Activated naive CD8-positive, alpha-beta T cell treated with anti-CD3 and anti-CD28 coated beads, Interleukin-2, amount 50 U/mL, for 24 hours (primary cell): ENCODE measurements at places on chromosomes 5 and 9.
A peak's percentile ranks its signal among the peaks of the same experiment; 100 is the strongest.

GRCh38 chr5:66967826-66968262 lies 228.8 kb downstream of the CD180 start:
- DNase-seq, result no peak

- no peak for DNase-seq
Observed at GRCh38 chr9:99745085-99745484, 76.6 kb upstream of the NR4A3 start.

DNA sequence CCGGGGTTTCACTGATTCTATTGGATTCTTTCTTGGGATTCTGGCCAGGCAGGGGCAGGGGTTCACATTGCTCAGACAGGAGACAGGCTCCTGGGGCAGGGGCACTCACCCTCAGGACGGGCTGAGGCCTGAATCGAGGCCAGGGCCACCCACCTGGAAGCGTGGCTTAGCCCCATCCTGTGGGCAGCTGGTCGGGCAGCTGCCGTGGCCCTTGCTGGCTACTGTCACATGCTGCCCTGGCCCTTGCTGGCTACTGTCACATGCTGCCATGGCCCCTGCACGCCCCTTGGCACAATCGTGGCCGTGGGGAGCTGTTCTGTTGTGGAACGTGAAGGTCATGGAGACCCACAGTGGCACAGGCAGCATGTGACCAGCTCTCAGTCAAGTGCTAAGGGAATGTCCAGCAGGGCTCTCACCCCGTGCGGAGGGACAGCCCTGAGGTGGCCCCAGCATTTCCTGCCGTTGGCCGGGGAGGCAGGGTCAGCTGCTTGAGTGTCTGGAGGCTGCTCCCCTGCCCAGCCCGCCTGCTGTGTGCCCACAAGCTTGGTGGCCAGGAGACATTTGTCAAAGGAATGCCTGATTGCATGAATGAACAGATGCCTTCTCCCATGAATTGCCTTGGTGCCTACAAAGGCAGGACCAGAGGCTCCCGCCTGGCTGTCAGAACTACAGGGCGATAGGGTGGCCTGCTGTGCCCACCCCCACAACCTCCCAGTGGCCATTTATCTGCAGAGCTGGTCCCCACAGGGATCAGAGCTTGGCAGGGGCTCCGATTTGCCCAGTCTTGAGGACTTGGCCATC lies 16.9 kb upstream of the TMEM250 start:
- DNase-seq, result no peak

DNA sequence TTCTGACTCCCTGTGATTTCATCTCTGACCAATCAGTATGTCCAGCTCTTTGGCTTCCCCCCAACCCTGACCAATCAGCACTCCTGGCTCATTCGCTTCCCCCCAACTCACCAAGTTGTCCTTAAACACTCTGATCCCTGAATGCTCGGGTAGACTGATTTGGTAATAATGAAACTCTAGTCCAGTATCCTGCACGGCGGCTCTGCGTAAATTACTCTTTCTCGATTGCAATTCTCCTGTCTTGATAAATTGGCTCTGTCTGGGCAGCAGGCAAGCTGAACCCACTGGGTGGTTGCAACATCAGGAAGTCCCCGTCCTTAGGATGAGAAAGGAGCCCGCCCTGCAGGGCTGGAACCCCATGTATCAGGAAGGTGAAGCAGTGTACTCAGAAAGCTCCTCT lies 10.4 kb downstream of the FCN2 start:
- no peak for DNase-seq

DNA sequence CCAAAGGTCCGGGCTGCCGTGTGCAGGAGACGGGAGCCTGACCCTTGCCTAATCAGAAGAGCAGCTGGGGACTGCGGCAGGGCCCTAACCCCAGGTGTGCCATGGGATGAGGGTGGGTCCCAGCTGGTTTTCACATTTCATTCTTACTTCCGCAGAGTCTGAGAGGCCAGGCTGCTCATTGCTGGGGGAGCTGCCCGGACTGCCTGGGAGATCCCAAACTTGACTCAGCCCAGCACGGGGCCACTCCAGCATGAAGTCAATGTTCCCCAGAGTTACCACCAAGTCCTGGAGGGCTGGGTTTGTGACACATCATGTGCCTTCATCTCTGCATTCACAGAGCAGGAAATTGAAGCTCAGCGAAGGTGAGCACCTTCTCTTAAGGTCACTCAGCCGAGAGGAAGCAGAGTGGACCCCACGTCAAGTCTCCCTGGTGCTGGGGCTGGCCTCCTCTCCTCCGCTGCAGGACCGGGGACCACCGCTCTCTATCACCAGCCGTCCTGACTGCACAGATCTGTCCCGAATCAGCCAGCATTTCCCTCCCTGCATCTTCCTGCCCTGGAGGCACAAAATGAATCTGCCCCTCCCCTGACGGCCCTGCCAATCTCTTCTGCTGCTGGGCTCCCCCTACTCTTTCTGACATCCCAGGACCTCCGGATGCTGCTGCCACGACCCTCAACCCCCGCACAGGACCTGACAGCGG lies 54.6 kb upstream of the PHYKPL start:
- no peak for DNase-seq

- no peak for DNase-seq
Observed at GRCh38 chr5:142671266-142671665, 14.6 kb downstream of the FGF1 start.

GRCh38 chr9:81474792-81475191 lies 214.6 kb downstream of the TLE1 start:
- DNase-seq, result no peak

- no peak for DNase-seq
Observed at GRCh38 chr5:5387192-5387591, 35.3 kb upstream of the ICE1 start.

- DNase-seq, result no peak
Observed at GRCh38 chr5:175640106-175640775, 17.6 kb upstream of the HRH2 start.

DNA sequence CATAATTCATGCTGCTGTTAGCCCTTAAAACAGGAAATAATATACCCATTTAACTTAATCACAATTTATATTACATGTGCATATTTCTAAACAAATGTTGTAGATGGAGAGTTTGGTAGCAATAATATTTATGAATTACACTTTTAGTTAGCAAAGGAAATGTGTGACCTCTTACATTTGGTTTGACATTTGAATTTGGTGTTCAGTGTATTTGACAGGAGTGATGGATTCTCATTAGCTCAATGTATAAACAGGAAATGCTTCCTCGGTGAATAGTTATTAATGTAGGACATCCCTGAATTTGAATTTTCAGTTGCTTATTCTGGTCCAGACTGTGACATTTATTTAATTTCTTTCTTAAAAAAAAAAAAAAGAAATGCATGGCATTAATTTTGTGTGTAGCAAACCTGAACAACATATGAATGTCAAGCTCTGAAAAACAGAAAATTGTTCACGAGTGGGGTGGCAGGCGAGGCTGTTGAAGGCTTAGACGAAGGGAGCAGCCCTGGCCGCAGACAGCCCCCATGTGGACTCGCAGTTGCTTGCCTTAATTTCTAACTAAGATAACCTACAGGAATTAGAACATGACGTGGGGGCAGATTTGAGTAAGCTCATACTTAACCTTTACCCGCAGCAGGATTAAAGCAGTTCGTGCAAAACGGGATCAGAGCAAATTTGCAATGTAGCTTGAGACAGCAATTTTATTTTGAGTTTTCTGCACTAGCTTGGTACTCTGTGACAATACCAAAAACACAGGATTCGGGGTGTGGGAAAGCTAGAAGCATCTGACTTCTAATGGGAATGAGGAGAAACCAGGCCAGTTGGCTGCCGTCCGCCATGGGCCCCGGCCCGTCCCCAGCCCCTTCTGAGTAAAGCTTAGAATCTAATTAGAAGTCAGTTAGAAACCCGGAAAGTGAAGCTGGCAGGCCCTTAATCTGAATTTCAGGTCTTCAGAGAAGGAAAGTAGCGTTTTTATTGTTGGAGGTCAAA lies 134.3 kb downstream of the MACROH2A1 start:
- DNase-seq, result no peak

- no peak for DNase-seq
Observed at GRCh38 chr9:133950192-133950591, 41.9 kb downstream of the VAV2 start.

DNA sequence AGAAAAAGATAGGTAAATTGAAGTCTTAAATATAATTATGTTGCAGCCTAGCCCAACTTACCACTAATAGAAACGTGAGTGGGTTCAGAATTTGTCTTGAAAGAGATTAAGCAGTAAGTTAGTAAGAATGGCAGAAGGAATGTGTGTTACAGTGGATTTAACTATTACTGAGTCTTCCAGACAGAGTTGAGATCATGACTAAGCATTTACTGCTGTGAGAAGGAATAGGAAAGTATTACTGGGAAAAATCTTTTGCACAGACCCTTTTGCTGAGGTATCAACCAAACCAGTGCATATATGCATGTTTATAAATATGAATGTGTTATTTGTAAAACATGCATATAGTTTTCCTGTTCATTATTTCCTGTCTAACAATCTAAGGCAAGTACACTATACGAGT lies 112.8 kb upstream of the EFNA5 start:
- DNase-seq, result no peak

- DNase-seq, result peak; percentile 12
Observed at GRCh38 chr5:14364576-14365472, 216.8 kb upstream of the OTULINL start.

DNA sequence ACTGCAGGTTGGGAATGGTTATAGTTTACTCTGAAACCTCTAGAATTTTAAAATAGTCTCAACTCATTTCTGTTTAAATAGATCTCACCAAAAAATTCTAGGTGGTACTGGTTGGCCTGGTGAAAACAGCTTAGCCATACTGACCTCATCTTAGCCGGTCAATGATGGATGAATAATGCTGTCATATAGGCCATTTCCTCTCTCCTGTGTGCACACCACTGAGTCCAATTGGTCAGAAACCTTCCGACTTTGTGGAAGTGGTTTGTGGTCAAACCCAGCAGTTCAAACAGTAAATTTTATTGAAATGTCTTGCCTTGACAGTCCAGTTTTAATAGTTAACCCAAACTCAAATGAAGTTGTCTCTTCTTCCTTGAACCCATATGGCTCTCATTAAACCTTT lies 98.6 kb downstream of the GIN1 start:
- no peak for DNase-seq

DNA sequence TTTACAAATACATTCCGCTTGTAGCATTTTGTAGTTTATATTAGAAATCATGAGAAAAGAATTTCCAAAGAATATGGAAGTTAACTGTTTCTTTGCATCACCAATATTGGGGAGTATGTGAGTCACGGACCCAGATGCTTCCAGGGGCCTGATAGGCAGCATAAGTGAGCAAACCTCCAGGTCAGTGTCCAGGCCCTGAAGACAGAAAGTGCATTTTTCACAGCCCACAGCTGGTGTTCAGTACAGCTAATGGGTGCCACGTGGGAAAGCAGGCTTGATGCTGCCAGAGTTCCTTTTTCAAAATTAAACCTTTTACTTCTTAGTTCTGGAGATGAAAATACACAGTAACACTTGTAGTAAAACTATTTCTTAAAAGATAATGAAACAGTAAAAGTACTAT lies 454.4 kb upstream of the ACTBL2 start:
- DNase-seq, result no peak

DNA sequence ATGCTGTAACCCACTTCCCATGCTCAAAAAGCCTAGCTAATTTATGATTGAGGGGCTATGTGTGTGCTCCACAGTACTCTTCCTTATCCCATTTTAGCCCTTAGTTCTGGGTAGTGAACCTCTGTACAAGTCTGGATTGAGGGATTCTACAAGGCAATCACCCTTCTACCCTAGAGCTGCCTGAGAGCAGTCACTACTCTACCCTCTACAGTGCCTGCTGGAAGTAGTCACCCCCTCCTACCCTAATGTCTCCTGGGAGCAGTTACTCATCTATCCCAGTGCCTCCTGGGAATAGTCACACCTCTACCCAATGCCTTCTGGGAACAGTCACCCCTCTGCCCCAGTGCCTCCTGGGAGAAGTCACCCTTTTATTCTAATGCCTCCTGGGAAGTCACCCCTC lies 150.6 kb downstream of the ATP10B start:
- DNase-seq, result no peak

- no peak for DNase-seq
Observed at GRCh38 chr5:135700731-135701130, 121.9 kb upstream of the CXCL14 start.

GRCh38 chr9:101625876-101626275 lies 31.1 kb upstream of the PPP3R2 start:
- no peak for DNase-seq

DNA sequence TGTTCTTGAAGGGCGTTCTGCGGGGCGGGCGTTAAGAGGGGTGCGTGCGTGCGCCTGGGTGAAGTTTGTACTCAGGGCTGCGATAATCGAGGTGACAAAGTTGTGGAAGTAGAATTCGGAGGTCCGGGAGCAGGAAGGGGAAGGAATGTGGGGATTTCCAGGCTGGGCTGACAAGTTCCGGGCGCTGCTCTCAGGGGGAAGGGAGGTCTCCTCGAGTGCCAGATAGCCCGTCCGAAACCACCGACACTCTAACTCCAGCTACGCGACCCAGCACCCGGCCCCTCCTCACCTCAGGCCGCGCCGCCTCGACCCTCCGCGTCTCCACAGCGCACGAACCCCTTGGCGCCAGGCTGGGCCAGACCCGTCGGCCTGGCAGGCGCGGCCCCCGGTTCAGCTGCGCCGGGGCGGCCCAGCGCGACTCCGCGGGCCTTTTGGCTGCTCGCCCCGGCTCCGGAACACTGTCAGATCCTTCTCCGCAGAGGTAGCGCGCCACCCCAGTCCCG lies at the start of gene IL6ST:
Gene IL6ST (minus strand): TSS at position 469 of the 503 bp plus-strand sequence. CDS start 18,685 bp downstream, outside the sequence.
- DNase-seq, result no peak

GRCh38 chr5:93477816-93478215 lies 103.2 kb downstream of the NR2F1-AS1 start:
- DNase-seq, result no peak

GRCh38 chr5:105730982-105731381 lies 1939.8 kb downstream of the EFNA5 start:
- no peak for DNase-seq

- DNase-seq, result no peak
Observed at GRCh38 chr5:95859661-95860060, 37.1 kb upstream of the GLRX start.

DNA sequence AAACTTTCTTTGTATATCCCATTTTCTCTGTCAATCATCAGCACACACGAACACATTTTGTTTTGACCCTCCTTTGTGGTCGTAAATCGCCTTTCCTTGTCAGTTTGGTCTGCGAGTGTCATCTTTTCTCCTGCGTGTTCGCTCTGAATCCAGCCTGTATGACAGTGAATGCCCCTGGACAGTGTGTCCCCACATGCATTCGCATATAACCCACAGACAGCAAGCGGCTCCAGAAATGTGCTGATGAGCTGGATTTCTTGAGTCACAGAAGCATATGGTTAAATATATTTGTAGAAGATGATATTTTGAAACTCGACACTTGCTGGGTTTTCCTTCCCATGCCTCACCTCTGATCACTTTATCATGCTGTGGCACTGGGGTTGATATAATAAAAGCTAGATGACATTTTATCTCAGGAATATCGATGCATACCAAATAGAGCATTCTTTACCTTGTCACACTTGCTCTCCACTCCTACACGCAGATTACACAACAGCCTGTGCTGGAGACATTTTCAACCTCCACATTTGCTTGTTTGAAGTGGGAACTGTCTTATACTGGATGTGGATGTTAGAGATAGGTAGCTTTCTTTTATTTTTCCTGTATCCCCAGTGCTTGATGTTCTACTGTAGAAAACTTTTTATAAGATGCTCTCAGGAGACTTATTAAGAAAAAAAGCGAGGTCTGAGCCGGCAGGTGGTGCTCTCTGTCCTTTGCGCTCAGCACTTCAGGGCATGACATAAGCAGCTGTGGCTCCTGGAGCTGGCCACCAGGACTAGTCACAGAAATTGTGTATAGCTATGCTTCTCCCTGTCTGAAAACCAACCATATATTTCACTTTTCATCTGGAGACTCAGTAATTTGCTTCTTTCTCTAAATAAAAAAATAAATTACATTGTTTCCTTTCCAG lies 215.1 kb downstream of the SH3GL2 start:
- no peak for DNase-seq

GRCh38 chr9:102273952-102274351 lies 535.5 kb upstream of the GRIN3A start:
- DNase-seq, result no peak
